ENCODE measurements at places on chromosomes 6 and 20.

DNA sequence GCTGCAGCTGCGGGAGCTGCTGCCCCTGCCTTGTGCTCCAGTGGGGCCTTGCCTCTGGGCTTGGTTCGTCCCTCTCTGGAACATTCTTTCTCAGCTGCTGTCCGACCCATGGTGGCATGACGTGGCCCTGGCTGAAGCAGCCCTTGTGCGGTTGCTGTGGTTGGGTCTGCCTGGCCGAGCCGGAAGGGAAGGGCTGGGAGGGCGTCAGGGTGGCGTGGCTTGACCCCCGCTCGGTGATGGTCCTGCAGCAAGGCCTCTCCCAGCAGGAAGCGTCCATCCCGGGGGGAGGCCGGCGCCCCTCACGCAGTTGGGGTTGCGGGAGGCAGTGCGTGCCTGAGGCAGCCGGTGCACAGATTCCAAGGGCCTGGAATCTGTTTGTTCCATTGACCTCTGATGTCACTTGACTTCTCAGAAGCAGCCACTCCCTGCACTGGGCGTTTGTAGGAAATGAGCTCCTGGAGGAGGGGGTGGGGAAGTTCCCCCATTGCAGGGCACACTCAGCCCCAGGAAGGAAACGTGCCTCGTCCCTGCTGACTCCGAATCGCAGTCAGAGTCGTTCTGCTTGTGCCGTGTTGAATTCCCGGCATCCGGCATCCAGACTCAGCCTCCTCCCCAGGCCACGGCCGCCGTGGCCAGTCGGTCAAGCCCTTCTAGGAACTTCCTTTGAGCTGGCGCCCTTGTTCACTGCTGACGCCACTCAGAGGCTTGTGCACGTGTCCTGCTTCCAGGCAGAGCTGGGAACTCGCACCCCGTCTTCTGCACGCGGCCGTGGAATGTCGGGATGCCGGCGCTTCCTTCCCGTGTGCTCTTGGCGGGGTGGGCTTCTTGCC is 9.7 kb upstream of the TNFRSF6B start:
- DNase-seq = peak; percentile 89
- H3K4me1 ChIP-seq = peaks cover 35% of the 10 kb centered on the region
- peak overlapping the region; percentile 67 for H3K27ac ChIP-seq
- H3K36me3 ChIP-seq = no peaks in the 10 kb centered on the region

- no peak overlapping the region for H3K4me3 ChIP-seq
- H3K36me3 ChIP-seq = no peaks in the 10 kb centered on the region
- no peaks in the 10 kb centered on the region for H3K27me3 ChIP-seq
- peak; percentile 72 for DNase-seq
These were observed 45.3 kb downstream of the SMLR1 start for GRCh38 chr6:130872250-130873095.

DNA sequence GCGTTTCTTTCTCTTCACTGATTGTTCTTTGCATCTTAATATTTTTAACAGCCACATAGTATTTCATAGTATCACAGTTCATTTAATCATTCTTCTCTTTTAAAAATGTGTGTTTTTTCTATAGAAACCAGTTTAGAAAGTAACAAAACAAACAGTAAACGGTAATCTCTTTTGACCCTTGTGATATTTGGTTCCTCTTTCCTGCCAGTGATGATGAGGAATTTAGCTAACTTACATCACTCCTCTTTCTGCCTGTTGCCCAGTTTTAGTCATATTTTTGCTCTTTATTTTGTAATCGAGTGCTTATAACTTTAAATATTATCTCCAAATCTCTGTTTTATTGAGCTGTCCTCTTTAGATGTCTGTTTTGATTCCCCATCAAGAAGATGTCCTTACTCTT is 38.1 kb upstream of the ZBTB24 start:
- no peaks in the 10 kb centered on the region for H3K4me1 ChIP-seq
- H3K27ac ChIP-seq = no peak overlapping the region
- DNase-seq = no peak
- H3K36me3 ChIP-seq = no peaks in the 10 kb centered on the region
- H3K4me3 ChIP-seq = no peak overlapping the region

DNA sequence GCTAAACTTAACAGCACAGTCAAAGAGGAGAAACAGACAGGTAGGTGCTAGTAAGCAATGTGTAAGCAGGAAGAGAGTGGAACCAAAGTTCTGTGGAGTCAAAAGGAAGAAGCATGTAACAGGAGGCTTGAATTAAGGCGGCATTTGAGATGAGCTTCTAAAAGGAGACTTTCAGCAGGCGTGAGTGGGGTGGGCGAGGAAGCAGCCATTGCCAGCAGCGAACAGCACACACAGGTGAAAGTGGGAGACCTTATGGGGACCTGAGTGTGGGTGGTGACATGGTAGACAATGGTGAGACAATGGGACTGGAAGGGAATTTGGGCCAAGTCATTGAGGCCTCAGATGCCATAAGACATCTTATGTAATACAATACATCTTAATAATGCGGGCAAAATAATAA is 195.0 kb downstream of the PAX1 start:
- H3K27me3 ChIP-seq = peaks cover 1% of the 10 kb centered on the region
- H3K27ac ChIP-seq = no peak overlapping the region
- no peaks in the 10 kb centered on the region for H3K4me1 ChIP-seq

- peaks cover 2% of the 10 kb centered on the region for H3K36me3 ChIP-seq
- H3K4me3 ChIP-seq = peak overlapping the region; percentile 75
- peaks cover 19% of the 10 kb centered on the region for H3K4me1 ChIP-seq
- H3K27ac ChIP-seq = peak overlapping the region; percentile 96
- DNase-seq = no peak
These were observed 1.2 kb downstream of the IFNGR1 start for GRCh38 chr6:137217801-137218472.

DNA sequence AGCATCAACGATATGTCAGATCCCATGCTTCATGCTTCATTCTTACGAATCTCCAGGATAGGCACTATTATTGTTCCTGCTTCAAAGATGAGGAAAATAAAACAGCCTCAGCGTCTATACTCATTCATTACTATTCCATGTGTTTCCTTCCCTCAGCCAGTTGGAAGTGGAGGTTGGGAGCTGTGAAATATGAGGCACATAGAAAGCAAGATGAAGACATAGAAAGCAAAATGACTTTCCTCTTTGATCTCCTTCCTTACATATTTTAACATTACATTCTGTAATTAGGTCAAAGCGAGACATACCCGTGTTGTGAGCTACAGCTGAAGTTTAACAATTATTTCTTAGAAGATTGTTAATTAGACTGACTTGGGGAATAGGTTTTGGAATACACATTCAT is 125.4 kb downstream of the FYN start:
- H3K27ac ChIP-seq = no peak overlapping the region
- H3K4me1 ChIP-seq = no peaks in the 10 kb centered on the region
- no peak for DNase-seq
- no peaks in the 10 kb centered on the region for H3K36me3 ChIP-seq
- H3K27me3 ChIP-seq = no peaks in the 10 kb centered on the region
- no peak overlapping the region for H3K4me3 ChIP-seq
